ENCODE measurements at places on chromosomes 13 and 19.

DNA sequence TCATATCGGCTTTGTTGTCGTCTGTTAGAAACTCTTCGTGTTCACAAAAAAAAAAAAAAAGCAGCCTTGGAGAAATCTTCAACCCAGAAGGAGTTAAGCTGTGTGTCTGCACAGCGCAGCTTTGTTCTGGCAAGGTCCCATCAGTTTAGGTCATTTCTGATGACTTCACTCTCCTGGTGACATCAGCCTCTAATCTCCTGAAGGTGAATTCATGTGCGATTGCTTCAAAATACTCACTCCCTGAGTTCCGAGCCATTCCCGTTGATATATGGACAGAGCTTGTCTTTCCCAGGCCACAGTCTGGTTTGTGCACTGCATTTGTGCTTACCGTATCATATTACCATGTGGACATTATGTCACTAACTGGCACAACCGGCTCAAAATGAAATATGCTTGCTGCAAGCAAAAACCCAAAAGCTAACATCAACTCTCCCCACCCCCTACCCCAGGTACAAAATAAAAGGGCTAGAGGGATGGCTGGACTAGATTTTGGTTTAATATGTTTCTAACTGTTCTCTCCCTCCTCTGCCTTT is 342.4 kb downstream of the KCNRG start:
- no peak for DNase-seq

GRCh38 chr19:4298810-4299550 is 3.2 kb downstream of the TMIGD2 start:
- DNase-seq = no peak

- DNase-seq = no peak
These were observed at the start of gene LTBP4 for GRCh38 chr19:40601134-40601974. Gene LTBP4 (plus strand): TSS chr19:40601369. CDS start chr19:40601388, 19 bp downstream.

DNA sequence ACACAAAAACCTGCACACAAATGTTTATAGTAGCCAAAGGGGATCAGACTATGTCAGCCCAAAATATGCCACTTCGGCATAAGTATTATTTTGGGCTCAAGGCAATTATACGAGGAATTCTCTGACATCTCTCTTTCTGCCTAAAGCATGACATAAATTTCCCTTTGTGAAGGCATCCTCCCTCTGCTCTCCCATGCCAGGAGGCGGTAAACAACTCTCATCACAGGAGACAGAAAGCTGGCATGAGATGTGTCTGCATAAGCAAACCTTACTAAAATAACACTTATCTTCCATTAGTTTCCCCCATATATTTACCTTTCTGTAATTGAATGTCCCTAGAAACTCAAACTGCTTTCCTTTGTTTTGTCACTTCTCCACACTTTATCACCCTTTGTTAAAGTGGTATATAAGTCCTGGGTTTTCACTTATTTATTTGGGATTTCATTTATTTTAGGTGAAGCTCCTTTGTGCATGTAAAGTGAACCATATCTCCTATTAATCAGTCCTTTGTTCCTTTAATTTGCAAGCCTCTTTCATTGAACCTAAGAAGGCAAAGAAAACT is 68.3 kb downstream of the LACC1 start:
- DNase-seq = no peak

- no peak for DNase-seq
These were observed 378.5 kb downstream of the LMO7 start for GRCh38 chr13:76014406-76015318.

GRCh38 chr13:114161028-114161556 is 18.0 kb upstream of the CFAP97D2 start:
- no peak for DNase-seq

DNA sequence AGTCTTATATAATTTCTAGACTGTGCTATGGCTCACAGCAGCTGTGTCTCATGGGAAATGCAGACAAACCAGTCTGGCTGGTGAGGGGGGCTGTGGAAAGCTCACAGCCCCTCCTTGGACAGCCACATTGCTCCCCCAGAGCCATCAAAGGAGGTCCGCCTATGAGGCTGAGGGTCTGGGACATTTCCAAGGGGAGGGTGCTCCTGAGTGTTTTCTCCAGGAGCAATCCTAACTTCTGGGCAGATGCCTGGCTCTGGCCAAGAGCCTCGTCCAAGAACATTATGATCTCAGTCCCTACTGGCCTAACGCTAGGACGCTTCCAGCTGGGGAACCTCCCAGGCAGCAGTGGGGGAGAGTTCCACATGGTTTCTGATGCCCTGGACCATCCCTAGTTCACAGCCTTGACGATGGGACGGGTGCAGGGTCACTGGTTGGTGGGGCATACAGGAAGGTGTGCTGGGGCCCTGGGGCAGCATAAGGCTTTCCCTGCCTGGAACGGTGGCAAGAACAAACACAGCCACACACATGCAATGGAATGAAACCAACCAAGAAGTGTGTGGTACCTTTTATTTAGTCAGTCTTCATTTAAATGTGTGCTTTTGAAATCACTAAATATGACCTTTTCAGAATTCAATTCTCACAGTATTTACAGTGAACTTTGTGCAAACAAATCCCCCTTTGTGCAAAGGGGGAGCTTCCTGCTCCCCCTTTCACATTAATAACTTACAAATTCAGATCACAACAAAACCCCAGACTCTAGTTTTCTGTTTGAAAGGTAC is 60.6 kb downstream of the CDADC1 start:
- no peak for DNase-seq

DNA sequence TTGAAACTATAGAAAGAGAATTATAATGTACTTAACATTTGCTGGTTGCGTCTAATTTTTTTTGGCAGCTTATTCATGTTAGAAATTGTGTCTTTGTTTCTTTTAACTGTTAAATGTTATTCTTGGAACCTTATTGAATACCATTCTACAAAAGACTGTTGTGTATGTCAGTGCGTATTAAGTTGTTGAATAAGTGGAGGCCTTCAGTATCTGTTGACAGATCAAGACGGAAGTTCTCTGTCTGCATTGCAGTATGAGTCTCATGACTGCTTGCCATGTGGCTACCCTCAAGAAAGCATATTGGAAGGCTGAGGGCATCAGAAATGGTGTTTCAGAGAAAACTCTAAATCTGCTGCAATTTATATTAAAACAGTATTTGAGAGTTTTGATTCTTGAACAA is 8.5 kb downstream of the UBA2 start:
- no peak for DNase-seq

- peak; percentile 45 for DNase-seq
These were observed 50.0 kb upstream of the GPR183 start for GRCh38 chr13:99357131-99357596.

- DNase-seq = no peak
These were observed 14.6 kb downstream of the TMEM150B start for GRCh38 chr19:55310498-55310897.

DNA sequence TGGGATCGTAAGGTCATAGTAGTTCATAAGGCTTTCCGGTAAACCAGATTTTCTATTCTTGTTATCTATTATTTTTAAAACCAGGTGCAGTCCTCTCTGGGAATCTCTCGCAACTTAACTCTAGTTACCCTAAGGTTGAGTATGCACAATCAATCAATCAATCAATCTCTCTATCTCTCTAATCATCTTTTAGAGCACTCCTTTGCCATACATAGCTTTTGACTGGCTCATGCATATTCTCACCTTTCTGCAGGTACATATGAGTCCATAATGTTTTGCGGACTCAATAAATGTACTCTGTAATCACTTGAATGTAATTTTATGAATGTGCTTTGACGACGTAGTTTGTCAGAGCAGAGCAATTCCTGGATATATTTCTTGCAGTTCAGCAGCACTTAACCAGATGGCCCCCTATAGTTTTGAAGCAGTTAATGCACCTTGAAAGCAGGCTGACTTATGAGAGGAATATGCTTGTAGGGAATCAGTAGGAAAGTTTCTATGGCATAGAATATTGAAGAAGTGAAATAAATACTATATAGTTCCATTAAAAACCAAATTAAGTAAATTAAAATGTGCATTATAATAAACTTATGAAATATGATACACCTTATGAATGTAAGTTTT is 524.7 kb downstream of the GPC5 start:
- DNase-seq = no peak

GRCh38 chr19:2731181-2731995 is 8.4 kb downstream of the SLC39A3 start:
- no peak for DNase-seq

- no peak for DNase-seq
These were observed 1218.6 kb downstream of the PCDH17 start for GRCh38 chr13:58850161-58850560.

DNA sequence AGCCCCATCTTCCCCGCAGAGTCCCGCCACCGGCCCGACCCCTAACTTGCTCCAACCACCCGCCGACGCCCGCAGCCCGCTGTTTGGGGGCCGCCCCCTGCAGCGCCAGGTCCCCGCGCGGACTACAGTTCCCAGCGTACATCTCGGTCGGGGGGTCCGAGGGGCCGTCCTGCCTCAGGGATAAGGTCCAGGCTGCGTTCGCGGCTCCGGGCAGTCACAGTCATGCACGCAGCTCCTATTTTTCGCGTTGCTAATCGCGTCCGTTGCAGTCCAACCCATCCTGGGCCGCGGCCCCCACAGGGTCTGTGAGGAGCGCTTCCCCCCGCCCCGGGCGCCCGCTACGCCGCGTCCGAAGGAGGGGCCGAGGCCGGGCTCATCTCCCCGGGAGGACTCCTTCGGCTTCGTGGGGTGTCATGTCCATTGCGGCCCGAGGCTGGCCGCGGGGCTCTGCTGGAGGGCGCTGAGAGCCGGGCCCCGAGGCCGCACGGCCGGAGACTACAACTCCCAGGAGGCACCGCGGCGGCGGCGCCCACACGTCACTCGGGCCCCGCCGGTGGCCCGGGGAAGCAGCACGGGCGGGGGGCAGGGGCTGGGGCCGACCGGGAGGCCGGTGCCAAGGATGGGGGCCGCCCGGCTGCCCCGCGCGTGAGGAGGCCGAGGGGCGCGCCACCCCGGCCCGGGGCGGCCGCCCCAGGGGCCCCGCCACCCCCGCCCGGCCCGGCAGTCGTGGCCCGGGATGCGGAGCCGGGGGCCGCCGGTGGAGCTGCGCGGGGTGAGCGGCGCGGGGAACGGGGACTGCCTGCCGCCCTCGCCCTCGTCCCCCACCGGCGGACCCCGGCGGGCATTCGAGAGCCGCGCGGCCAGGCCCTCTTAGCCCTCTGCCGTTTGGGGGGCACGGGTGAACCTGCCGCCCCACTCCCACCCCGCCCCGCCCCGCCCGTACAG is at the start of gene MAP3K10:
MAP3K10 (plus strand) TSS at position 536 of the 945 bp plus-strand sequence. CDS start 606 bp downstream, outside the sequence.
- DNase-seq = peak; percentile 76

GRCh38 chr13:90307136-90307535 is 1040.4 kb upstream of the MIR17HG start:
- DNase-seq = no peak
